ENCODE measurements at places on chromosomes 3 and 15.

- no peak for DNase-seq
Measured at GRCh38 chr3:41749988-41750387, 211.9 kb downstream of the ULK4 start.

DNA sequence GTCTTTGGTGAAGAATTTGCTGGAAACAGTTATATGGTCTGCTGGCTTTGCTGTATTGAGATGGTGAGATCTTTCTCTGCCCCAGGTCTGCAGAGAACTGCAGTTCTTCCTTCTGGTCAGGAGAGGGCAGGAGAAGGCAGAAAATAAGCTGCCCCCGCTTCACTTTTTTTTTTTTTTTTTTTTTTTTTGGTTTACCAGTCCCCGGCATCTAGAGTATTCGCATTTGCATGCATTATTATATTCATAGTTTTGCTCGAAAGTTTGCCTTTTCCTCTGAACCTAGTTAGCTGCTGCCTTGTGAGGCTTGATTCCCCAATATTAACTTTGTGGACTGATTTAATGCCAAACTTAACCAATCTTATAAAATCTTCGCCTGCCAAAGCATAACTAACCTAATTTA is 10.6 kb upstream of the PARL start:
- DNase-seq = no peak

GRCh38 chr3:133477487-133477886 is 77.6 kb downstream of the BFSP2 start:
- no peak for DNase-seq

DNA sequence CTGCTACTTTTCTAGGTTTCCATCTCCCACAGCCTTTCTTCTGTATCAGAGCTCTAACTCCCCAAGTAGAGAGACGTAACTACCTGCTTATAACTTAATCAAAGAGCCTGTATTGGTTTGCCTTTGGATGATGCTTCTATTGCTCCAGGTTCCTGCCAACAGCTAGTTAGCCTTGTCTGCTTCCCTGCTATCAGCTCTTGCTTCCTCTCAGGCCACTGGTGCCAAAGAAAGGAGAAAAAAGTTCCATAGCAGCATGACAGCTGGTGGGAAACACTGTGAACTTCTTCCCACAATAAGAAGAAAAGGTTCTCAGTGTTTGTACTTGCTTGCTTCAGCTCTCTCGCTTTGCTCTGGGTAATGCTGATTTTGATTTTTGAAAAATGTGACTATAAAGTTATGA is 206.6 kb downstream of the GBE1 start:
- DNase-seq = no peak

GRCh38 chr15:38042707-38043445 is 108.4 kb downstream of the TMCO5A start:
- no peak for DNase-seq

- DNase-seq = no peak
Measured at GRCh38 chr15:52551762-52552161, 17.1 kb downstream of the ARPP19 start.
